HT1080 (cell line): ENCODE measurements at places on chromosomes 12 and 14.

GRCh38 chr12:71710276-71711125 is 24.6 kb downstream of the TMEM19 start:
- DNase-seq = peak; percentile 97

DNA sequence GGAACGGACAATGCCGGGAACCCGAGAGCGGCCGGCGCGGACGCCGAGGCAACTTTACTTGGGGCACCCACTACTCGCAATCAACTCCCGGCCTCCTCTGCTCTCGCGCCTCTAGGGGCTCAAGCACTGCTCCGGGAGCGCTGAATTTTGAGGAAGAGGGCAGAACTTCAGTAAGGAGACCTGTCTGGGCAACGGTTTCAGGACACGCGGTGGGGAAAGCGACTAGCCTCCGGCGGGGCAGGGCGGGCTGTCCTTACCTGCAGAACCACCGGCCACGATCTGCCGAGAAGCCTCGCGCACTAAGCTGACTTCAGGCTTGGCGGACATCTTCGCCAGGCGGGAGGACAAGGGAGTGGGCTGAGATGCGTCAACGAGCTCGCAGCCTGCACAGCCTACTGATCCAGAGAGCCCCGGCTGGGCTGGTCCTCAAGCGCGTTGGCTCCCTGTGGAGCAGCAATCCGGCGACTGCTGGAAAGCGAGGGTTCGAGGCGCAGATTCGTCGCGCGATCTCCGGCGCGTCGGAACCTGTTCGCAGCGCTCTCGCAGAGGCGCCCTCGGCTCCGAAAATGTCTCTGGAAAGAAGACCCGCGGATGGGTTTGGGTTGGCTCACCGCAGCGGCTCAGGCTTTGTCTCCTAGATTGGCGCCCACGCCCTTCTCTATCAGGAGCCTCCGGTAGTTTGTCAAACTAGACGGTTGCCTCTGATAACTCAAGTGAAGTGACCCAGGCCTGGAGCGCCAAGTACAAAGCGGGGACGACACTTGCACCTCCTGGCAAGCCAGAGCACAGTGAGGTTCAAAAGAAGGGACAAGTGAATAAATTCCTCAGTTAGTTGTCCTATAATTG is at the start of gene SLC25A21:
TSS of gene SLC25A21 (minus strand) at position 583 of the 846 bp plus-strand sequence.
- DNase-seq = peak; percentile 85

- no peak for DNase-seq
Observed at GRCh38 chr12:21985155-21985554, 43.9 kb upstream of the ABCC9 start.

GRCh38 chr14:57461777-57462320 is 31.8 kb downstream of the CCDC198 start:
- peak; percentile 80 for DNase-seq

DNA sequence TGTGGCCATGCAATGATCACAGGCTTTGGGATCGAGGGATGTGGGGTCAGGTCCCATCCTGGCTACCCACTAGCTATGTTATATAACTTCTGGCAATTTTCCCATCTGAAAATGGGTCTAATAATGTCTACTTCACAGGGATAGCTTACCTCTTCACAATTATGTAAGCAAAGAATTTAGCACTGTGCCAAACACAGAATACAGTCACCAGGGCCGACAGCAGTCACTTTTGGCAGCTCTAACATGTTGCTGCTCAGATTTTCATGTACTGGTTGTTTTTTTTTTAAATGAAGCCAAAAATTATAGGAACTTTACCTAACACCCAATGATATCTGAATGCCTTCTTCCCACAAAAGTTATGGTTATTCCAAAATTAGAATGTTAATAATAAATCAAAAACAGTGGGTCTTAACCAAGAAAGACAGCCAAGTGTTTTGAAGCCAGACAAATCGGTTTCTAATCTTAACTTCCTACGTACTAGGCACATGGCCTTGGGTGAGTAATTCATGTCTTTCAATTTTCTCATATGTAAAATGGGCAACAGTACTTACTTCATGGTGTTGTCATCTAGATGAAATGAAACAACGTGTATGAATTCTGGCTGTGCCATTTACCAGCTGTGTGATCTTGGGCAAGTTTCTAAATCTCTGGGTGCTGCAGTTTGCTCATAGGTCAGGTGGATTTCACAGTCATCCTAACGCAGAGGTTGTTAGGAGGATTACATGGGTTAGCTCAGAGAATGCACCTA is 13.0 kb upstream of the PCED1B start:
- DNase-seq = no peak

DNA sequence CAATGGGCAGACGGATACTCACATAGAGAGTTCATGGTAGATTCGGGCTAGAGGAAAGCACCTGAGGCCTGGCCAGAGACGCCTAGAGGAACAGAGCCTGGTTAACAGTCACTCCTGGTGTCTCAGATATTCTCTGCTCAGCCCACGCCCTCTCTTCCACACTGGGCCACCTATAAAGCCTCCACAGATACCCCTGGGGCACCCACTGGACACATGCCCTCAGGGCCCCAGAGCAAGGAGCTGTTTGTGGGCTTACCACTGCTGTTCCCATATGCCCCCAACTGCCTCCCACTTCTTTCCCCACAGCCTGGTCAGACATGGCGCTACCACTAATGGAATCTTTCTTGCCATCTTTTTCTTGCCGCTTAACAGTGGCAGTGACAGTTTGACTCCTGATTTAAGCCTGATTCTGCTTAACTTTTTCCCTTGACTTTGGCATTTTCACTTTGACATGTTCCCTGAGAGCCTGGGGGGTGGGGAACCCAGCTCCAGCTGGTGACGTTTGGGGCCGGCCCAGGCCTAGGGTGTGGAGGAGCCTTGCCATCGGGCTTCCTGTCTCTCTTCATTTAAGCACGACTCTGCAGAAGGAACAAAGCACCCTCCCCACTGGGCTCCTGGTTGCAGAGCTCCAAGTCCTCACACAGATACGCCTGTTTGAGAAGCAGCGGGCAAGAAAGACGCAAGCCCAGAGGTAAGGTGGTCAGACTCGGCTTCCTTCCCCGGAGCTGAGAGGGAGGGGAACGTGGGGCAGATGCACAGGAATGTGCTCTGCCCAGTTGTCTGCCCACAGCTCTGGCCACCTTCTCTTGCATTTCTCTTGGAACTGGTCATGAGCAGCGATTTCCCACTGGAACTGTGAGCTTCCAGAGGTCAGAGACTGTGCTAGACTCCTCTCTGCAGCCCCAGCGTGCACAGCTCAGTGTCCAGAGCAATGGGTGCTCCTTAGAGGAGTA is at the start of gene CD4:
TSS of gene CD4 (plus strand) at position 557 of the 953 bp plus-strand sequence. CDS start 10,611 bp downstream, outside the sequence.
- no peak for DNase-seq

- DNase-seq = no peak
Observed at GRCh38 chr12:6778217-6778573, 5.9 kb downstream of the LAG3 start.

GRCh38 chr12:70487440-70487839 is 121.3 kb downstream of the KCNMB4 start:
- no peak for DNase-seq

DNA sequence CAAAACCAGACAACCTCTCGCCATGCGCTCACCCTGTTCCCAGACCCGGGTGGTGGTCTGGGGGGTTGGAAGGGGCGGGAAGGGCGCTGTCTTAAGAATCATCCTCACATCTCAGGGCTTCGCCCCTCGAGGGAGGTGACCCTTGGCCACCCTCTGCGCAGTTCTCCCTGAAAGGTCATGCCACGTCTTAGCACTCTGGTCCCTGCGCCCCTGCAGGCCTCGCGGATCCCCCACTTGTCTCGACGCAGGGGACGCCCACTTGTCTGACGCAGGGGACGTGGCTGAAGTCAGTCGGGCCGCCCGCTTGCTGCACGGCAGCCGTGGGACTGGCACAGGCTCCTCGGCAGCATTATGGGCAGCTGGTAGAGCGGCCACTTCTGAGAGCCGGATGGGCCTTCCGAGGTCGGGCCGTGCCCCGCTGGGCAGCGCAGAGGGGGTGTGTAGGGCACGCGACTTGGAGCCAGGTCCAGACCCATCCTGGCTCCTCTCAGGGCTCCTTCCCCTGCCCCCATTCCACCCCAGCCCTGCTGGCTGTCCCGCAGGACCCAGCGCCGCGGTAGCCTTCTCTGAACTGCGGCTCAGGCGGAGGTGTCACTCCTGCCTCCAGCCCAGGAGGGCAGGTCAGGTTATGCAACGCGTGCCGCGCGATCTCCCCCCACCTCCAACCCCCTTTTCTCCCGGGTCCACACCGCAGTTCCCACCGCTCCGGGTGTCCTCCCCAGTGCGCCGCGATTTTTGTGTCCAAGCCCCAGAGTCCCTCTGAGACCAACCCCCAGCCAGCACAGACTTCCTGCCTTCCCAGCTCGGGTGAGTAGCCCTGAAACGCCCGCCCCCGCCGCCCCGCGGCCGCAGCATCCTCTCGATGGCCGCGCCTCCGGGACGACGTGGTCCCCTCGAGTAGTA is 40.9 kb upstream of the CAPRIN2 start:
- DNase-seq = peak; percentile 92

GRCh38 chr14:30292541-30292940 is 266.4 kb upstream of the G2E3 start:
- no peak for DNase-seq

DNA sequence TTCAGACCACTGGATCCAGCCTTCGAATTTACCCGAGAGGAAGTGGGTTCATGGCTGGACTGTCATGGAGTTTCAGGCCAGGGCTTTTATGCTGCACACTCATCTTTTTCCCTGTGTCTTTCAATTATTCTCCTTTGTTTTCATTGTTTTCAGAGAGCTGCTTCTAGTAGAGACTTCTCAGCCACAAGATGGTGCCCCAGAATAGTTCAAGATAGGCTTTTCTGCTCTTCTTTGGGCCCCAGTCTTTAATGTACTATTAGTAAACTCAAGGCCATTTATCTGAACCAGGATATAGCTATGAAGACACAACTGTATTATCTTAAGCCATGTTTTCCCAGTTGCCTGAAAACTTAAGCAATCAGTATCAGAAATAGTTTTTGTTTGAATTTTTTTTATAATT is 30.4 kb upstream of the PSMA6 start:
- DNase-seq = no peak

DNA sequence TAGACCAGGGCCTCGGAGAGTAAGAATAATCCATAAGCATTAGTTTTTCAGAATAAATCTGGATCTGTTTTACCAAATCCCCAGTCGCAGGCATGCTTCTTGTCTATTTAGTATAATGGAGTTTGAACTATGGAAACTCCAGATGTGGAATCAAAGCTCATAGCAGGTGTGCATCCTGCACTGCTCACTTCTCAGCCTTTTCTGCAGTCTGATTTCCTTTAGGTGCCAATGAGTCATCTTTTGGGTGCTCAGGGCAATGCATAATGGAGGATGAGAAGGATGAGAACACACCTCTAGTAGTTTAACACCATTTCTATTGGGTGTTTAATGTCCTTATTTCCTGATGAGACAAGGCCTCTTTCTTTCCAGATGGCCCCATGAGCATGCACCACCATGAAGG is 961.2 kb downstream of the TMEM121 start:
- no peak for DNase-seq

DNA sequence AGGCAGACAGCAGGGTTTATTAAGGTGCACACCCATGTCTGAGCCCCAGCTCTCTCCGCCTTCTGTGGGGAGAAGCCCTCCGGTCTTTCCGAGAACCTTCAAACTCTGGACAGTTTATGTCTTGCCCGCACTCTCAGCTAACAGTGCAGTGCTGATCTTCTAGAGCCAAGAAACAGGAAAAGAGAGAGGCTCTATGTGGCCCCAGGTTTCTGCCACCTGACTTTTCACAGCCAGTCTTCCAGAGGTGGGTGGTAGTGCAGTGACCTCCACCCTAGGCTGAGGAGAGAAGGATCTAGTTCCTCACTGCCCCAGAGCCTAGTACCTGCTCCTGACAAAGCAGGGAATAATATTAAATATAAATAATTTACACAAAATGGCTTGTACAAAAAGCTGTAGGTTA is 4.0 kb upstream of the SLC22A17 start:
- DNase-seq = no peak

DNA sequence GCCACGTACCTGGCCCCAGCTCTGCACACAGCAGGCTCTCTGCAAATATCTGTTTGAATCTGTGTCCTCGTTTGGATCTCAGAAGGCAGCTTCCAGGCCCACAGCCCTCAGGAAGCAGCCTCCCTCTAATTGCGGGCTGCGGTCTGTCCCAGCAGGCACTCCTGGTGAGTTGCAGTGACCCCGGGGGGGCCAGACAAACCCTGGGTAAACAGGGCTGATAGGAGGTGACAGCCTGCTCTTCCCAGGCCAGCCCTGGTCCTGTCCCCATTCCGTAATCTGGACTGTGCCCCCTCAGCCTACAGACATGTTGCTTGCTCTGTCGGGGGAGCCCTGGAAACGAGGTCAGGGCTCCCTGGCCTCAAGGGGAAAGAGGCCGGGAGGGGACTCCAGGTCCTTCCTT is 2.0 kb downstream of the FOXN4 start:
- DNase-seq = no peak

DNA sequence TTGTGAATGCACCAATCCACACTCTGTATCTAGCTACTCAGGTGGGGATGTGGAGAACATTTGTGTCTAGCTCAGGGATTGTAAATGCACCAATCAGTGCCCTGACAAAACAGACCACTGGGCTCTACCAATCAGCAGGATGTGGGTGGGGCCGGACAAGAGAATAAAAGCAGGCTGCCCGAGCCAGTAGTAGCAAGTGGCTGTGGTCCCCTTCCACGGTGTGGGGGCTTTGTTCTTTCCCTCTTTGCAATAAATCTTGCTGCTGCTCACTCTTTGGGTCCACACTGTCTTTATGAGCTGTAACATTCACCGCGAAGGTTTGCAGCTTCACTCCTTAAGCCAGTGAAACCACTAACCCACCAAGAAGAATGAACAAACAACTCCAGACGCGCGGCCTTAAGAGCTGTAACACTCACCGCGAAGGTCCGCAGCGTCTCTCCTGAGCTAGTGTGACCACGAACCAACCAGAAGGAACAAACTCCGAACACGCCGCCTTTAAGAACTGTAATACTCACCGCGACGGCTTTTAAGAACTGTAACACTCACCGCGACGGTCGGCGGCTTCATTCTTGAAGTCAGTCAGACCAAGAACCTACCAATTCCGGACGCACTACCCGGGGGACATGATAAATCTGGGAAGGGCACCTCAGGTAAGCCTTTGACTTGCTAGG is 4.6 kb upstream of the LDHB start:
- no peak for DNase-seq

- DNase-seq = no peak
Observed at GRCh38 chr14:21302013-21302835, 22.3 kb downstream of the RPGRIP1 start.

DNA sequence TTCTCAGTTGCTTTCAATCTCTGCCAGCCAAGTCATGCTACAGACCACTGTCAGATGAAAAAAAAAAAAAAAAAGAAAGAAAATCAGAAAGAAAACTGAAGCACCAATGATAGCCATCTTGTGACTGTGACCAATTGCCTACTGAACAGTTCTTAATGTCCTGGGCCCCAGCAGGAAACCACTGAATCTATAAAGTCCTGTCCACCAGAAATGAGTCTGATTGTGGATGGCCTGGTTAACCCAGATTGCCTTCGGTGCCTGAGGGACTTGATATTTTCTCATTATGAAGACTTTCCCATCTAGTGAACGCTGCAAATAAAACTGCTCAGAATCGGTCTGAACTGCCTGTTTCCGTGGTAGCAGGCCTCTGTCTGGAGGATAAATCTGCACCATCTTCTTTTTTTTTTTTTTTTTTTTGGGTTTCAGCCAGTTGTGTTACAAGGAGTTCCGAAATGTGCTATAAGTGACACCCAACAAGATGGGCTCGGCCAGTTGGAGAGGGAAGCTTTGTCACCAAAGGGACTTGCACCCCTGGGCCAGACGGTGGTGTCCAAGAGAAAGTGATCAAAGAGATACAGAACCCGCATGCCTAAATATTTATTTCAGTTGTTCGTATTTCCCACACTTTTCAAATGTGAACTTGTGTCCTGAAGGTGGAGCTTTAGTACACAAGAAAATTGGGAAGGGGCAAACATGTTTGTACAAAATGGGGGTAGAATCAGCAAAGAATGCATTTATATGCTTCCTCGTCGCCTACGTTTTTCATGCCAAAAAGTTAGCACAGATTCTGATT is 3.0 kb upstream of the PLXNC1 start:
- DNase-seq = peak; percentile 43
